H9 (cell line): ENCODE measurements at places on chromosomes 11 and 22.

GRCh38 chr11:121650351-121651256 lies 197.8 kb upstream of the SORL1-AS1 start:
- no peak for DNase-seq

- DNase-seq = peak; percentile 87
Measured at GRCh38 chr11:61967116-61967923, at the start of gene FTH1. FTH1 (minus strand) TSS chr11:61967634; CDS start chr11:61967425, 209 bp downstream.

DNA sequence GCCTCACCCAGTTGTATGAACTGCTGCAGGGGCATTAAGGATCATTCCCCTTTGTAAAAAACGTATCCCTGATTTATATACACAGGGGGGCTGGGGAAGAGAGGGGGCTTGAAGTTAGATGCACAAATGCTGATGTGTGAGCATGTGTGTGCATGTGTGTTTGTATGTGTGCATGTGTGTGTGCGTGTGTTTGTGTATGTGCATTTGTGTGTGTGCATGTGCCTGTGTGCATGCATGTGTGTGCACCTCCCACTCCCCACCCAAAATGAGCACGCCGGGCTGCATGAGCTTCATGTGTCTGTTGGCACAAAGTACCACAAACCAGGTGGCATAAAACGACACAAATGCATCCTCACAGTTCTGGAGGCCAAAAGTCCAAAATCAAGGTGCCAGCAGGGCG lies 1315.2 kb downstream of the TBC1D22A start:
- DNase-seq = no peak

DNA sequence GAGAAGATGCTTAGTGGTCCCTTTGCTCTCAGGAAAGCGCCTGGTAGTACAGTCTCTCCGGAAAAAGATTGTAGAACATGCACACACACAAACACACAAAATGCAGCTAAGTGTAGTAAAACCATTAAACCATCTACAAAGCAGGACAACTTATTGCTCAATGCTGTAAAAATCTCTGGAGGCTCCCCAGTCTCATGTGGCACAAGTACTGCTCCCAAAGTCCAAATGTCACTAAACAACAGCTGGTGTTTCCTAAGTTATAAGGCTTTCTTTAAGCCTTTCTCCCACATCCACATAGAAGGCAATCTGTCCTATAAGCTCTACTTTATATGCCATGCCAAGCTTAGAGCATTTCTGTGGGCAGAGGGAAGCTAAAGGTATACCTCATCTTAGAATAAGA lies 32.9 kb downstream of the CDON start:
- DNase-seq = no peak

DNA sequence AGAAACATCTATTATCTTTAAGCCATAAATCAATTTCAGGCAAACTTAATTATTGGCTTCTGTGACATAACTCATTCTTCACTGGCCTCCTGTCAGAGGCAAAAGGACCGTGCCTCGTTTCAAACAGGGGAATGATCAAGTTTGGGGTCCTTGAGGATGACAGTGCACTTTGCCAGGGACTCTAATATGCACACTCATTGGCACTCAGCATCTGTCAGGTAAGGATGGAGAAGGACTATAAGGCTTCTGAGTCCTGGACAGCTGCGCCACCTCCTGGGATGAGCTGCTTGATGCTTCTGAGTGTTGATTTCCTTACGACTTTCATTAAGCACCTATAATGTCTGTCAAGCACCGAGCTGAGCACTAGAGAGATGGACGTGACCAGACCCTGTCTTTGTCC lies 20.2 kb downstream of the BPIFC start:
- DNase-seq = peak; percentile 33

- DNase-seq = no peak
Measured at GRCh38 chr11:134574425-134574824, 162.4 kb upstream of the B3GAT1 start.

DNA sequence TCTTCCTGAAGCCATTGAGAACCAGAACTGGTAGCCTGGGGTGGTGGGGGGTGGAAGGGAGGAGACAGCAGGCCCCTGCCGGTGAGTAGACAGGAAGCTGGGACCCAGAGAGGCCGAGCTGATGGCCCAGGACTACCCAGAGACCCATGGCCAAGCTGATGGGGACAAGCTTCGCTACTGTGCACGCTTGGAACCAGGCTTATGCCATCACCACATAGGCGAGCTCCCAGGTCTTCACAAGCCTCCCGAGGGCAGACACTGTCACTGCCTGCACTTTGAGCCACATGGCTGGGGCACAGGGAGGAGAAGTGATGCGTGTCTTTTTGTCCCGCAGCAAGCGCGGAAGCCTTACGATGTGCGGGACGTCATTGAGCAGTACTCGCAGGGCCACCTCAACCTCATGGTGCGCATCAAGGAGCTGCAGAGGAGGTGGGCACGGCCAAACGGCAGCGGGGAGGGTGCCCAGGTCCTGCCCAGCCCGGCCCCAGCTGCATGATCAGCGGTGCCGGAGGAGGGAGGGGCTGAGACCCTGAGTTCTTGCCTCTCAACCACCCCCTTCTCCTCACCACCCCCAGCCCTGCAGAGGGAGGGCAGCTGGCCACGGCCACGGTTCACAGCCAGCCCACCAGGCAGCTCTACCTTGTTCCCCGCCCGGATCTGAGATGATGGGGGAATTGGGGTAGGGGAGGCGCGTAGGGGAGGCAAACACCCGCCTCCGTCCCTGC lies 76.0 kb upstream of the KCNQ1OT1 start:
- no peak for DNase-seq

DNA sequence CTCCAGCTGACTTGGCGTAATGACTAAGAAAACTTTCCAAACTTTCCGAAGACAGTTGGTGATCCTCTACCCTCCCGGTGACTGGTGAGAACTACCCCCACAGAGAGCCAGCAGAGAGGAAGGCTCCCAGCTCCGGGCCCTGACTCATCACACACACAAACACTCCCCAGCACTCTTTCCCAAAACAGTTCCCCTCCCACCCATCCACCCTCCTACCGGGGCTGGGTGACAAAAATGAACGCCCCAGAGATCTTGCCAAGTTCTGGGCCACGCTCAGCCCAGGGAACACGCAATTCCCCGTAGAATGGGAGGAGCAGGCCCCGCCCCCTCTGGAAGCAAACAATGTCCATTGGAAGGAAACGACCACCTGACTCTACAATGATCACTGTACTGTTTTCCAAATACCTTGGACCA lies 21.3 kb upstream of the JAM3 start:
- no peak for DNase-seq

- DNase-seq = no peak
Measured at GRCh38 chr22:31647066-31647465, 14.9 kb downstream of the PISD start.

GRCh38 chr11:37712251-37712650 lies 1114.2 kb upstream of the RAG2 start:
- peak; percentile 41 for DNase-seq

DNA sequence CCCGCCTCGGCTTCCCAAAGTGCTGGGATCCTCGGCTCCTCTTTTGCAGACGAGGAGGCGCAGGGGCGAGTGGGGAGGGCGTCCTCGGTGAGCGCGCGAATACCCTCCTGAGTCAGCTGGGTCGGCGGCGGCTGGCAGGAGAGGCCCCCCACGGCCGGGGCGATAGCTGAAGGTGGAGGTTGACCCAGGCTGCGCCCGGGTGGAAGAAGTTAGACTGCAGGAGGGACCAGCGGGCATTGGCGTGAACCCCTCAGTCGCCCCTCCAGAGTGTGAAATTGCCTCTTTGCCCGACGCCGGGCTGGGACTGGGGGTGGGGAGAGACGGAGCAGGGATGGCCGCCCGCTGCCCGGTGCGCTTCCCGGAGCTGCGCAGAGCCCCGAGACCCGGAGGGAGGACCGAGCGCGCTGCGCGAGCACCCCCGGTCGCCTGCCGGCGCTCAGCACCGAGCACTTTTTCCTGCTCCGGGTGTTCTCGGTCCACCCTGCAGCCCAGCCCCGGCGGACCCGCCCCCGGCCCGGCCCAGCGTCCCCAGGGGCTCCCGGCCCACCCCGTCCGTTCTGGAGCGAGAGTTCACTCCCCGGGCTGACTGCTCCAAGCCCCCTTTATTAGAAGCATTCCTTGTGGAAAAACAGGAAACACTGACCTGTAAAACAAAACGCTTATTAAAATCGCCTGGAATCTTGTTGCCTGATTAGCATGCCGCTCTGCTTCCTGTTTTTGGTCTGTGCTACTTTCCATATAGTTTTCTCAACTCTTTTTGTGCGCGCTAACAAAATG lies 13.7 kb upstream of the CPT1A start:
- peak; percentile 72 for DNase-seq

GRCh38 chr11:126414615-126415014 lies 59.1 kb downstream of the ST3GAL4 start:
- DNase-seq = no peak

- DNase-seq = no peak
Measured at GRCh38 chr11:11464555-11464954, 111.5 kb upstream of the CSNK2A3 start.

- peak; percentile 71 for DNase-seq
Measured at GRCh38 chr11:46906609-46907041, 11.7 kb downstream of the LRP4 start.

GRCh38 chr22:27381552-27381951 lies 420.0 kb downstream of the MN1 start:
- DNase-seq = no peak

DNA sequence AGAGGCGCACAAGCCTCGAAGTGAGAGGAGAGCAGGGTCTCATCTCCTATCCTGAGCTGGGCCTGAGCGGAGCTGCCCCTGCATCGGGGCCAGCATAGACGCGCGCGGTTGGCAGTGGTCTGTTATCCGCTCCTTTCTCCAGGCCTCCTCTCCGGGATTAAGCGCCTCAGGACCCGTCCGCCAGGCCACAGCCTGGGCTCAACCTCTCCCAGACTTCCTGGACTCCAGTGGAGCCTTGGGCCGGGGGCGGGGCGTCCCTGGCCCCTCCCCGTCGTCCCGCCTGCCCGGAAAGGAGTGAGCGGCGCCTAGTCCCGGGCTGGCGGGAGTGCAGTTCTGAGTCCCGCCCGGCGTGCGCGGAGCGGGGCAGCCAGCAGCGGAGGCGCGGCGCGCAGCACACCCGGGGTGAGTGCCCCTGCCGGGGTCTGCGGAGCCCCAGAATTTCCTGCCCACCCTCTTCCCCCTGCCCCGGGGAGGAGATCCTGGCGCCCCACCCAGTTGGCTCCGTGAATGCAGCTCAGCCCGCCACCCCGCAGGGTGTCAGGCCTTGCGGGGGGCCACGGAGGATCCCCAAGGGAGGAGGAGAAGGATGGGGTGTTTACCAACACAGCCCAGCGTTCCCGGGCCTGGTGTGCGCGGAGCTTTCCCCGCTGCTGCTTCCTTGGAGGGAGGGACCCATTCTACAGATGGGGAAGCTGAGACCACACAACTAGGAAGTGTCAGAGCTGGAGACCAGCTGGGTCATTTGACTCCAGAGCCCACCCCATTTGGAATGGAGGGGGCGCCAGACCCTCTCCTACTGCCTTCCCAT lies at the start of gene TCIRG1:
TSS of gene TCIRG1 (plus strand) at position 308 of the 808 bp plus-strand sequence. CDS start 2,247 bp downstream, outside the sequence.
- DNase-seq = peak; percentile 90

DNA sequence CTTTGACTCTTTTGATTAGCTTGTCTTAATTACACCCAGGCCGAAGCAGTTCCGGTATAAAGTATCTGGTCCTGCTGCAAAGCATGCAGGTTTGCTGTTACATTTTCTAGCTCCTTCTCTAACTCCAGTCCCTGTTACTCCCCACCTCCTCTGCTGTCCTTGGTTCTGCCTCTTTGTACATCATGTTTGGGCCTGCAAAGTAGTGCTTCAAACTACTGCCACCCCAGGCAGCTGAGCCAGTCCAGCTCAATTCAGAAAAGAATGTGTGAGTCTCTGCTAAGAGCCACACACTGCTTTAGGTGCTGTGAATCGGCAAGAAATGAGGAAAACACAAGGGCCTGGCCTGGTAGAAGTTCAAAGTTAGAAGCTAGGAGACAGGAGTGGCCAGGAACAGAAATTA lies 136.0 kb downstream of the SERGEF start:
- no peak for DNase-seq

DNA sequence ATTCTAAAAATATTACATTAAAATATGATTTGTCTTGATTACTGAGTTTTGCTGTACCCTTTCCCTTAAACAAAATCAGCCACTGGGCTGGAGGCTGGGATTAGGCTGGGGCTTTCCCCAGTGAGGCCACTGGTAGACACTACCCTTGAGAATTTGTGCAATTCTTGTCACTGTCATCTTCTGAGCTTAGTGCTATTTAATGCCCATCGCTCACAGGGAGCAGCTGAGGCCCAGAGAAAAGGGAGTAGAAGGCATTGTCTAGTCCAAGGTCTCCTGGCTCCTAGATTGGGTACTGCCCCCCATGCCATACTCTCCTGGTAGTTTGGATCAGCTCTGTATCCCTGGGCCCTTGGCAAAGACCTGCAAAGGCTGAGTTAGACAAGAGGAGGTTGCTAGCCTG lies 6.7 kb downstream of the CHRM1 start:
- DNase-seq = no peak

DNA sequence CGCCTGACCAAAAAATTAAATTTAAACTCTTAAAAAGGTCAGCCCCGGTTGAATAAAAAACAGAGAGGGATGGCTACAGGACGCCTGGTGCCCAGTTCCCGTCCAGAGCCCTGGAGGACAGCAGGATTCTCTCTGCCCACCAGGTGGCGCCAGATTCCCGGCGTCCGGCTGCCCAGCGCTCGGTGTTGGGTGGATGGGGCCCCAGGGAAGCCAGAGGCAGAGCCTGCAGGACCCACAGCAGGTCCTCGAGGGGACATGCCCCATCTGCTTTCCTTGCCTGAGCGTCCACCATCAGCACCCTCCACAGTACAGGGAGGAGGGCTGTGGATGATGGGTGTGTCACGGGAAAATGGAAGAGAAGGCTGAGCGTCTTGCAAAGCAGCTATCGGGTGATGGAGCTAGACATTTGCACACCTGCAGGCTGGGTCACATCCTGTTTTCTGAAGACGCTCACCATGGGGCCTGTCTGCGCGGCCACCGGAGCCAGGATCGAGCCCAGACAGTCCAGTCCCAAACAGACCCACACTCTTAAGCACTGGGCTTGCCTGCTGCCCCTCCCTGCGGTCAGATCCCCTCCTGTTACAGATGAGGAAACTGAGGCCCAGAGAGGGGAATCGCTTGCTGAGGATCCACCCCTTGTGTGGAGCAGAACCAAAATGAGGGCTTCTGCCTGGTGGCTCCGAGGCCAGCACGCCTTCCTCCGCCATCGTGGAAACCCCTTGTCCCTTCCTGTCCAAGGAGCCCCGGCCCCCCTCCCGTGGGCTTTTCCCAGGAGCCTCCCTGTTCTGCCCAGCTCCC lies 18.5 kb upstream of the CBX7 start:
- DNase-seq = peak; percentile 89

DNA sequence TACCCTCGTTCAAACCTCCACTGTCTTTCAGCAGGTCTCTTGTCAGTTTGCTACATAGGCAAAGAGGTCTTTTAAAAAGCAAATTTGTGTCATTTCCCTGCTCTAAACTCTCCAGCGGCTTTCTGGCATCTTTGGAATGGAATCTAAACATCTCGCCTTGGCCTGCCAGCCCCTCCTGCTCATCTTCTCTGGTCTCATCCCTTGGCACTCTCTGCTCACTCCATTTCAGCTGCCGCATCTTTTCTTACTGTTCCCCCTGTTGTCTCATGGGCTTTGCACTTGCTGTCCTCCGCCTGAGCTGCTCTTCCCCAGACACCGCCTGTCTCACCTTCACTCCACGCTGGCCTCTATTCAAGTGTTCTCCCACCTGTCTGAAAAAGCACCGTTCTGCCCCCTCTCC lies 46.6 kb downstream of the BMAL1 start:
- no peak for DNase-seq

GRCh38 chr11:116736763-116737162 lies 36.0 kb downstream of the BUD13 start:
- no peak for DNase-seq
